ENCODE measurements at places on chromosomes 12 and 14.

- no peak for DNase-seq
Observed at GRCh38 chr12:81944886-81945285, 185.7 kb upstream of the PPFIA2 start.

GRCh38 chr14:84162633-84163032 is 1367.3 kb upstream of the FLRT2 start:
- no peak for DNase-seq

- no peak for DNase-seq
Observed at GRCh38 chr12:65821336-65821735, 2.9 kb upstream of the HMGA2 start.

- DNase-seq = no peak
Observed at GRCh38 chr14:59585891-59586554, 9.4 kb upstream of the CCDC175 start.

DNA sequence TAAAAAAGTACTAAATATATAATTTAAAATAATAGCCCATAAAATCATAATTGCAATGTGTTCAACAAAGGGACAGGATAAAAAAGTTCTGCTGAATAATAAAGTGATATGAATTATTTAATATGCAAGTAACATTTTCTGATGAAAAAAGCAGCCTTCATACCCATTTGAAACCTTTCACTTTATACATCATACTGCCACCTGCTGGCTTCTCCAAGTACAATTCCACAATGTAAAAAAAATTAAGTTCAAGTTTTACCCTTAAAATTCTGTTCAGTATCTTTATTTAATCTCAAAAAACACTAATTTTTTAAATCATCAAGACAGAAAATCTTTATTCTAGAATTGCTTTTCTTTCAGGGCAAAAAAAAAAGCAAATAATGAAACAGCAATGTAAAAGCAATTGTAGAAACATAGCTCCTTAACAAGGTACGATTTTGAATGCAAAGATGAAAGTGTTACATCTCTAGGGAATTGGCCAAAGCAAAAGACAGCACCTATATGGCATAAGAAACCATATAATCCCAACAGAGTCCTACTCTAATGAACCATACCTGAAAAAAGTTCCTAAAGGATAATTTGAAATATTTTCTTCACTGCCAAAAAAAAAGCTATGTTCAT is 15.0 kb downstream of the MDM1 start:
- no peak for DNase-seq

DNA sequence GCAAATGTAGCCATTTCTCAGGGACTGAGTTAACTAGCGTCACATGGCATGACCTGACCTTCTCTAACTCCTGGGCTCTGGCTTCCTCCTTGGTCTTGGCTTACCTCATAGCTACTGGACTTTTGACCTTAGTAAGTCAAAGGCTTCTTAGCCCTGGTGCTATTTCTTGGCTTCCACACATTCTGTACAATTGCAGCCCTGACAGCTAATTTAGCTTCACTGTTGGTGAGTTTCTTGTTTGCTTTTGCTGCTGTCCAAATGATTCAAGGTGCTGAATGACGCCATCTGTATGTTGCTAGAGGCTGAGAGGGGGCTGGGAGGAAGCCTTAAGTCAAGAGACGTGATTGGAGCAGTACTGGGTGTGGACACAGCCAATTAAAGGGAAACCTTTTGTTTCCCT is 202.7 kb downstream of the PRKD1 start:
- DNase-seq = no peak

DNA sequence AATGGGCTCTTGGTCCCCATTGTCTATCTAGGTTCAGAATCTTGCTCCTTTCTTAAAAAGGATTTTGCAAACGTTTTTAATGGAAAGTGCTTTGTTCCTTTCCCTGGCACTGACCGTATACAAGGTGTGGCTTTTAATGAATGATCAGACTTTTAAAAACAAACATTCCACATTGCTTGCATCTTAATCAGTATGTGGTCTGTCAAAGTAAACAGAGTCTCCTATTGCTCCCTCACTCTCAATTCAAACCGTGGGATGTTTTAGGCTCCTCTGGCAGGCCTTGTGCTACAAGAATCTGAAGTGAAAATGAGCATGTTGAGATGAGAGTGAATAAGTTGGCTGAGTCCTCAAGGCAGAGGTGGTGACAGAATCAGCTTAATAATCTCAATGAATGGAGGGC is 107.0 kb downstream of the VRK1 start:
- no peak for DNase-seq

All from activated CD4-positive, CD25-positive, alpha-beta regulatory T cell treated with anti-CD3 and anti-CD28 coated beads, Interleukin-2, amount 50 U/mL, for 72 hours (primary cell).